ENCODE measurements at places on chromosomes 5 and 9.

DNA sequence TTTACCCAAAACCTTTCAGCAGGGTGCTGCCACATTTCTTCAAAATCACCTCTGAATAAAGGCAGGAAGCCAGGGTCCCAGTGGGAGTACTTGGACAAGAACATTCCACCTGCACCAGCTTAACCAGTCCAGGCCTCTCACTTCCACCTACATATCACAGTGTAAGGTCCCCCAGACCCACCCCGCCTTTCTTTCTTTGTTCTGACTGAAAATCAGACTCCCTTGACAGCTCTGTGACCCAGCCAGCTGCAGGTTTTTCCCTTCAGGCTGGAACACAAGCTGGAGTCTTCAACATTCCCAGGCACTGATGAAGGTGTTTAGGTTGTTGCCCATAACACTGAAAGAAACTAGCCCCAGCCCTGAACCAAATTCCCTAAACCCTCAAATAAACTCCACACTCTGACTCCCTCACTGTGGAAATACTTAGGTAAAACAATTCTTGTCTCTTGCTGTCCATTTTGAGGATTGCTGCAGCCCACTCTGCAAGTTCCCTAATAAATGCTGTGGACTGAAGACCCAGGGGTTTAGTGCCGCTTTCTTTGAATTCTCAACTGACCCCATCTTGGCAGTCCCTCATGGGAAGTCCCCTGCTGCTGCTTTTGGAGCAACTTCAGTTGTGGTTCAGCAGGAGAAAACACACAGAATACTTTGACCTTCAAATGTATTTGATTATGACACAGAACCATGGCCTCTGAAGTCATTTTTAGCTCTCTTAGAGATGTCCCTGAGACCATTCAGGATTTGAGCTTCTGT is 24.8 kb downstream of the P4HA2 start:
- DNase-seq, result no peak

- DNase-seq, result no peak
These were observed 31.5 kb upstream of the PPP3R2 start for GRCh38 chr9:101626295-101626694.

DNA sequence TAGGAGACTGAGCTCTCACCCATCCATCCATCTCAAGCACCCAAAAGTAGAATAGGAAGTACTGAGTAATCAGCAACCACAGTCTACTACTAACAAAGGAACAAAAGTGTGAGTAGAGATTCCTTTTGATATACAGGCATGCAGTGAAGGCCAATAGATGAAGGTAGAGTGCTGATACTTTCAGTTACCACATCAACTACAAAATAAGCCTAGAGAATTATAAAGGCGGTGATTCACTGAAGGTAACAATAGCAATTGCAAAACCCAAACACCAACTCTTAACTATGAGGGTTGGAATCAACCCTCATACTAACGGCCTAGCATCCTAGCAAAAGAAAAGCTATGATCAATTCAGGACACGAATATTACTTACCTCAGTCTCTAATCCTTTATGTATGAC is 992.6 kb downstream of the DNAH5 start:
- no peak for DNase-seq

- no peak for DNase-seq
These were observed 17.3 kb downstream of the MAMDC2 start for GRCh38 chr9:70060883-70061507.

DNA sequence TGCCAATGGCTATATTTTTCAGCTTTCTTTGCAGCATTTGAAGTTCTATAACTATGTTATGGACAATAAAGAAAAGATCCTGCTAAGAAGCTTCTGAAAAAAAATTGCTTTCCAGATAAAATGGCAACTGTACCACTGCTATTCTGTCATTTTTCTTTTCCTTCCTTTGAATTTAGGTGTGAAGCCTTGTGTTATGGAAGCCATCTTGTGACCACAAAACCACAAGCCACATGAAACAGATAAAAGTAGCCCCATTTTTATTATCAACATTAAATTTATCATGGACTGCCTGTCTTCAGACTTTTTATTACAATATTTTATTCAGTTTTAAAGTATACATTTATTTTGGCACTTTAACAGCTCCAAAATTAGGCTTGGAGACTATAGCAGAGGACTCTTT is 289.9 kb upstream of the ACTBL2 start:
- no peak for DNase-seq

DNA sequence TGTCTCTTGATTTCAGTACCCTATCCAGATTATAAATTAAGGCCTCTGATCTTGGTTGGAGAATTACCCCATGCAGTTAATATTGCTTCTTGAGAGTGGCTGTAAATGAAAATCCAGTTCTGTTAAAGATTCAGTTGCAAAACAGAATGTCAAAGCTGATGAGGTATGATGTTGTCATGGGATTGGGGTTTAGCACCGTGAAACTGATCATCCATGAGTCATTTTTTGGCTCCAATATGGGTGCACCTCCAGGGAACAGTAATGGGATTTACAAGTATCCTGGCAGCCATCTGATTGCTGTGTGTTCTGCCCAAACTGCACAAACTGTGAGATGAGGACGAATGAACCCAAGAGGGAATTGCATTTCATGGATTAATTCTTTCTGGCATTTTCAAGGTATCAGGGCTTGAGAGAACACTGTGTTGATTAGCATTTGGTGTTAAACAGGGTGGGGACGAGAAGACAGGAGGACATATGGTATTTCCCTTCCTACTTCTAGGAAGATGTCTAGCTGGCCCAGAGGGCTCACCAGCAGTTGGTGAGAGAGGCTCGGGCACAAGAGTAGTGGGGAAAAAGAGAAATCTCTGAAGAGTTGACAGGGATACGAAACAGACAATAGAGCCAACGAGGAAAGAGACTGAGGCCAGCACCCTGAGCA is 214.7 kb downstream of the GAS1 start:
- DNase-seq, result no peak

- DNase-seq, result no peak
These were observed 370.7 kb upstream of the IRX2 start for GRCh38 chr5:3122216-3122615.

DNA sequence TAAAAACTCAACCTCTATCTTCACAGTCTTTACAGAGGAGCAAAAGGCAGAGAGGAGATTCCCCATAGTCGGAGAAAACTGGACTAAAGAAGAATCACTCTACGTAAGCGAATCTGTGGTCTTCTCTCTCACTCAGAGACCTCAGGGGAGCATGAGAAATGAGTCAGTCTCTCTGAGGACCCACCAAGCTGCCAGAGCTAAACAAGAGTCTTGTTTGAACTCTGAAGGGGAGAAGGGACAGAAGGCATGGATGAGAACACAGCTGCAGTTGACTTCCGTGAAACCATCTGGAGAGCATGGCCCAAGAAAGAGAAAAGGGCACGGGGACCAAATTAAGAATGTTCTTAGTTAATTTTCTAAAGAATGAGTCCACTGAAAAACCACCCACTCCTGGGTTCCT is 12.8 kb upstream of the MAN2A1 start:
- no peak for DNase-seq

GRCh38 chr5:116522356-116523136 is 52.1 kb downstream of the SEMA6A start:
- no peak for DNase-seq

- DNase-seq, result no peak
These were observed 2.0 kb downstream of the RORB start for GRCh38 chr9:74499111-74499601.

- DNase-seq, result no peak
These were observed 36.5 kb downstream of the KIF2A start for GRCh38 chr5:62342476-62342837.

DNA sequence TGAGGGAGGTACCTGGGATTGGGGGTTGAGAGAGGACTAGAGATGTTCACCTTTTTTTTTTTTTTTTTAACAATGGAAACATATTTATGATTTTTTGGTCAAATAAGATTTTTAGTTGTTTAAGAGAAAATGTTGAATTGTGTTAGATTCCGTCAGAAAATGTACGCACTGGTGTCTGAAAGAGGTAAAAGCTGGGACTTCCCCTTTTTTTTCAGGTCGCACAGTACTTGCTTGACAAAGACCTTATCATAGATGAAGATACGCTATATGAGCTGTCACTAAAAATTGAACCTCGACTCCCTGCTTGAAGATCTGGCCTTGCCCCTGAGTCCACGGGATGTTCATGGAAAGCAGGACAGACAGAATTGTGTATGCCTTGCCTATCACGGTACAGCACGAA is 7.7 kb upstream of the CKMT2 start:
- no peak for DNase-seq

Data from NCI-H1092 (cell line).